BE2C (cell line): ENCODE measurements at places on chromosomes 5 and 9.
A peak's percentile ranks its signal among the peaks of the same experiment; 100 is the strongest.

- no peak for DNase-seq
These were observed 214.3 kb downstream of the C9orf50 start for GRCh38 chr9:129406278-129407225.

DNA sequence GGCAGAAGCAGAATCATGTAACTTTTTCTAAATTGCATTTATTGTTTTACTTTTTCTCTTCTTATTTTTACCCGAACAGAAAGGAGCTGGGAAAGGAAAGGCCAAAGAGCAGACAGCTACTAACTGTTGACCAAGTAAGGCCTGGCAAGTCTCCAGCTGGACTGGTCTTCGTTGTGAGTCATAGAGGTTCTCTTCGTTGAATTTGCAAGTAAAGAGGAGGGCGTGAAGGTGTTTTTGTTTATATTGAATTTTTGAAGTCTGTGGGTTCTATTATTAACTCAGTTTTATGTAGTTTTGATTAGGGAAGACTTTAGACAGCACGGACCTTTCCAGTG, 416.5 kb upstream of the CCNH start:
- DNase-seq = no peak

DNA sequence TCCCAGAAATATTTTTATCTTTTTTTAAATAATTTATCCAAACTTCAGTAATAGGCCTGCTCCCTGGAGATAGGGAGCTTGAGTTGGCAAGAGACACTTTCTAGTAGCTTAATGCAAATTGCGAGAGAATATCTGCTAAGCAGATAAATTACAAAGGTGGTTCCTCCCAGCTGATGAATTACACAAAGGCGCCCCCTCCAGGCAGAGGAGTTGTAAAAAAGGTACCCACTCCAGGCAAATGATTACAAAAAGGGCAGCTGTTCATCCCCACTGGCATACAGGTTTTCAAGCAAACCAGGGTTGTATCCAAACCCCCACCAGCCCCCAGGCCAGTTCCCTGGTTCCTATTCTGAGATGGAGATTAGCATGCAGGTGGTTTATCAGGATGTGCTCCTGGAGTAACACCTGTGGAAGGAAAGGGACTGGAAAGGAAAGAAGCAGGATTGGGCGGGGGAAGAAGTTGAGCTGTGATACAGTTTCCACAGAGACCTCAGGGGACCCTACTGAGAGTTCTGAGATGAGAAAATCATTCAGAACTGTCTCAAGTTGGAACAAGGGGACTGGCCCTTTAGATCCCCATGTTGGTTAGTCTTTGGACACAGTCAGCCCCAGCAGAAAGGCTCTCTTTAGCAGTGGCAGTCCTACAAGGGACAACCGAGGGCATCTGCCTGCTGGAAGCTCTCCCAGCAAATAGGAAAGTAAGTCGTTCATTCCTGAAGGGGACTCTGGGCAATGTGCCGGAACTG, 25.5 kb downstream of the ESM1 start:
- peak; percentile 34 for DNase-seq

- DNase-seq = no peak
These were observed 28.1 kb upstream of the PIK3R1 start for GRCh38 chr5:68187268-68188055.

DNA sequence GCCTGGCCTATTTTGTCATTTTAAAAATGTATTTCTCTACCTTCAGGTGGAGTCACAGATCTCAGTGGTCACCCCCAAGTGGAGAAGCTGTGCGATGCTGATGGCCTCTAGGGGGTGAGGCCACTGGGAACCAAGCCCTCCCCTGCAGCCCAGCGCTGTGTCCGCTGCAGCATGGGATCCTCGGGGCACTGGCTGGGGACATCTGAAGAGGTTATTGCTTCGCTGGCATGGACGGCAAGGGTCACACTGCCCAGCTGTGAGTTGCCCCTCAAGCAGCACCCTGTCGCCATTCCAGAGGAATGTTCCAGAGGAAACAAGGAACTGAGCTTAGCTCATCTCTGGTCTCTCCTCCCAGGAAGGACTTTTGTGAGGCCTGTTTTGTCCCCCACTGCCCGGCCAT, 119.6 kb upstream of the S1PR3 start:
- no peak for DNase-seq

- no peak for DNase-seq
These were observed 163.6 kb upstream of the IRX2 start for GRCh38 chr5:2914981-2915484.

- DNase-seq = no peak
These were observed 255.9 kb upstream of the ADRA1B start for GRCh38 chr5:159660401-159660800.

DNA sequence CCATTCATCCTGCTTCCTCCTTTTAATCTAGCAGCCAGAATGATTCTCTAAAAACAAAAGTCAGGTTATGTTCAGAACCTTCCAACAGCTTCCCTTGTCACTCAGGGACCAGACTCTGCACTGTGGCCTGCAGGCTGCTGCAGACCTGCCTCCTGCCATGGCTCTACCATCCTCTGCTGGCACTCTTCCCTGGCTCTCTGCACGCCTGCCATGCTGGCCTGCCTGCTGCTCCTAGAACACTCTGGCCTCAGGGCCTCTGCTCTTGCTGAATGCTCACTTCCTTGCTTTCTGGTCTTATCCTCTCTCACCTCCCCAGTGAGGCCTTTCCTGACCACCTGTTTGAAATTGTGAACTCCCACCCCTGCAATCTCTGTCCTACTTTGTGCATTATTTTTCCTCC, 149.4 kb downstream of the CD180 start:
- peak; percentile 74 for DNase-seq
